NCI-H1092 treated with DMSO at 0.1 percent for 48 hours (cell line): ENCODE measurements at places on chromosomes 13 and 19.

DNA sequence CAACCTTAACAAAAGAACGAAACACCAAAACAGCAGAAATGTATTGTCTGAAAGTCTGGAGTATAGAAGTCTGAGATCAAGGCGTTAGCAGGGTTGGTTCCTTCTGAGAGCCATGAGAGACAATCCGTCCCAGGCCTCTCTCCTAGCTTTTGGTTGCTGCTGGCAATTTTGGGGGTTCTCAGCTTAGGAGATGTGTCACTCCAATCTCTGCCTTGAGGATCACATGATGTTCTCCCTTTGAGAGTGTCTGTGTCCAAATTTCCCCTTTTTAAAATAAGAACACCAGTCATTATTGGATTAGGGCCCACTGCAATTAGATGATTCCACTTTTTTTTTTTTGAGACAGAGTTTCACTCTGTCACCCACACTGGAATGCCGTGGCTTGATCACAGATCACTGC, 10.1 kb downstream of the KCNN1 start:
- no peak for DNase-seq

DNA sequence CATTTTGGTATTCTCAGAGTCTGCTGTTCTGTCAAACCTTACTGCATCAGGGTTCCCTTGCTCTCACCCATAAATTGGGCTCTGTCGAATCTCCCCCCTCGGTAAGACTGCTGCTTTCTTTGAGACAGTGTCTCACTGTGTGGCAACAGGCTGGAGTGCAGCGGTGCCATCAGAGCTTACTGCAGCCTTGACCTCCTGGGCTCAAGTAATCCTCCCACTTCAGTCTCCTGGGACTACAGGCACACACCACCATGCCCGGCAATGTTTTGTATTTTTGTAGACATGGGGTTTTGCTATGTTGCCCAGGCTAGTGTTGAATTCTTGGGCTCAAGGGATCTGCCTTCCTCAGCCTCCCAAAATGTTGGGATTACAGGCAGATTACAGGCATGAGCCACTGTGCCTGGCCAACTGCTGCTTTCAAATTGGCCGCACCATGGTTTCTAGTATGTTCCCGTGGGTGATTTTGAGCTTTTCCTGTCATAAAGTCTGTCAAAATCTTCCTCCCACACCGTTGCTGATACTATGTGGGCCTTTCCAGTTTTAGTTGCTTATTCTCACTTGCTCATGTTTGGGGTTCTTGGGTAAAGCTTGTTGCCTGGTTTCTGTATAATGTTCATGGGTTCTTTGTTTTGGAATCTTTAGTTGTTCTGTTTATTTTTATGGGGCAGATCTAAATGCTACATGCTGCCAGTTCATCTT, 10.6 kb downstream of the RFC3 start:
- DNase-seq: no peak

DNA sequence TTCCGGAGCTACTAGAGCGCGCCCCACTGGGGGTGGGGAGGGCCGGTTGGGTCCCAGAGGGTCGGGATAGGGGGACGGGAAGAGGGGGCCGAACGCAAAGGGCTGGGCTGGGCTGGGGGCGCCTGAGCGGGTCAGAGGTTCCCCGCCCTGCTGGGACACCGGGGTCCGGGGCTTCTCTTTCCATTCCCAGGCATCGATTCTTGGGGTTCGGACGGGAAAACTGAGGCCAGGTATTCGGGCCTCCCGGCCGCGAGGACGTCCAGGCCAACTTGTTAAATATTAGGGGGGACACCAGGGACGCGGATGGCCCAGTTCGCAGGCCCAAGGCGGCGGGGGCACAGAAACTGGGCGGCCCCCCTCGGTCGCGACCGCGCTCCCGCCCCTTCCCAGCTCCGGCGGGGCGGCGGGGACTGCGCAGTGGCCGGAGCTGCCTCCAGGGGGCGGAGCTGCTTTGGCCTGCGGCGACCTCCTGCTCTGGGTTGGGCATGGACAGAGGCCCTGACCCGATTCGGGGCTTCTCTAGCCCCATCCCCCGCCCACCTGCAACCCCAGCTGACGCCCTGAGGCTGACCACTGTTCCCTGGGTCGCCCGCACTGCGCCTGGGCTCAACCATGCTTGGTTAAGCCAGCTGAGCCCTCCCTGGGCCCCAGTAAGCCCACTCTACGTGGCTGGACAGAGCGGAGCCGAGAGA, 1.2 kb upstream of the KLF16 start:
- DNase-seq: peak; percentile 31

DNA sequence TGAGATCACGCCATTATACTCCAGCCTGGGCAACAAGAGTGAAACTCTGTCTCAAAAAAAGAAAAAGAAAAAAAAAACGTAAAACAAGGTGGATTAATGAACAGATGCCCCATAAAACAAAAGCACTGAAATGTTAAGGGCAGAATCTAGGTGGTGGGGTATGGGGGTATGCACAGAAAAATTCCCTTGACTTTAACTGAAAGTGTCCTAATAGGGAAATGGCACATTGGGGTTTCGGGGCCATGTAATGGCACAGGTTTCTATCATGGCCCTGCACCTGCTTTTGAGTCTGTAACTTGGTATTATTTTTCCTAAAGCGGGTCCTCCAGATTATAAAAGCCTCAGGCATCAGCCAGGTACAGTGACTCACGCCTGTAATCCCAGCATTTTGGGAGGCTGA, 16.2 kb downstream of the NOP53 start:
- no peak for DNase-seq

- no peak for DNase-seq
Measured at GRCh38 chr13:49975826-49976225, 21.0 kb upstream of the TRIM13 start.

- DNase-seq: no peak
Measured at GRCh38 chr19:53881482-53882390, at the start of gene PRKCG. TSS of gene PRKCG (plus strand) at chr19:53882197. CDS start at chr19:53882495, 298 bp downstream.

DNA sequence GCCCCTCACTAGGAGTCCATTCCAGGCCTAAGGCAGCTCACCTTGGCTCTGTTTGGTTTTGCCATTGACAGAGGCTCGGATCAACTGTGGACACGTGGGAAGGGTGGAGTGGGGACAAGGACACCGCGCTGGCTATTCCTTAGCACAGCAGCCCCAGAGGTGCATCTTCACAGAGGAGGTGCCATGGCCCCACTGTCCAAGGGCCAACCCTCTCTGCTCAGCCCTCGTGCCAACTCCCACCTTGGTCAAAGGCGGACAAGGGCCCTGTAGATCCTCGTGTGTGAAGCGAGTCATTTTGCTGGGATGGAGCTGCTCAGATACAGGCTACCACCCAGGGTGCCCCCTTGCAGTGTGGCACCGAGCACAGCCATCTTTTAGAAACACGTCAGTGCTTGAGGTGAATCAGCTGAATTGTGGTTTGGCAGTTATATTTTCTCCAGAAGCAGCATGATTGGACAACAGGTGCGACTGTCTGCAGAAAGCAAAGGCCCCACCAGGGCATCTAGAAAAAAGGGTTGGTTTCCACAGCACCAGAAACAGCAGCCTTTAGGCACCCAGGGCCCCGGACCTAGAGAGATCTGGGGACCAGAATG, 192.1 kb upstream of the GPR12 start:
- DNase-seq: no peak

DNA sequence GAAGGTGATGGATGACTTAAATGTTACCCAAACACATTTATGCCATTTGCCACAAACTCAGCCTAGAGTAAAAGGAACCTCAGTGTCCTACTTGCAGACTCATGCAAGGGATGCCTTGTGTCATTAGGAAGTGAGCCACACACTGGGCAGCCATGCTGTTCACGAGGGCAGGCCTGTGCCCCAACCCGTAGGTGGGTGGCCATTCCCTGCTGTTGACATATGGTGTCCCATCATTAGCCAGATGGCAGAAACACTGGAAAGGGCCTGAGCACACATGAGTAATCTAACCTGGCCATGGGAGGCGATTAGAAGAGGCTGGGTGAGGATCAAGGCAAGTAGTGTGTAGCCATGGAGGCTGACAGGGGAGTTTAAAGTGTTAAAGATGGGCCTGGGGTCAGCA, 9.7 kb upstream of the LRCH1 start:
- no peak for DNase-seq

- DNase-seq: no peak
Measured at GRCh38 chr13:29524176-29524575, 71.3 kb downstream of the SLC7A1 start.

- no peak for DNase-seq
Measured at GRCh38 chr19:17243211-17243829, 2.4 kb downstream of the NR2F6 start.

DNA sequence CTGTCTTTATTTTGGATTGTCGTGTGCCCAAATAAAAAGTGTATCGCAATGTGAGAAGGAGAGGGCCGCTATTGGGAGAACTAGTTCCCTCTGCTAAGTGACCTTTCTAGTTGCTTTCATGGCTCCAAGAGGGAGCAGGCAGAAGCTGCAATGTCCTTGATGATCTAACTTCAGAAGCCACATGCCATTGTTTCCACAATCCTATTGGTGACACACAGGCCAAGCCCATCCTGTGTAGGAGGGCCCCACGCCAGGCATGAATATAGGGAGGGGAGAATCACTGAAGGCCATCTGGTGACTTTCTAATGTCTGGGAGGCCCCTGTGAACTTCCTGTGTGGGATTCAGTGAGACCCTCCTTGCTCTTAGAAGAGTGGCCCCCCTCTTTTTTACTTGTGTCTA, 47.8 kb upstream of the KPNA3 start:
- DNase-seq: no peak

DNA sequence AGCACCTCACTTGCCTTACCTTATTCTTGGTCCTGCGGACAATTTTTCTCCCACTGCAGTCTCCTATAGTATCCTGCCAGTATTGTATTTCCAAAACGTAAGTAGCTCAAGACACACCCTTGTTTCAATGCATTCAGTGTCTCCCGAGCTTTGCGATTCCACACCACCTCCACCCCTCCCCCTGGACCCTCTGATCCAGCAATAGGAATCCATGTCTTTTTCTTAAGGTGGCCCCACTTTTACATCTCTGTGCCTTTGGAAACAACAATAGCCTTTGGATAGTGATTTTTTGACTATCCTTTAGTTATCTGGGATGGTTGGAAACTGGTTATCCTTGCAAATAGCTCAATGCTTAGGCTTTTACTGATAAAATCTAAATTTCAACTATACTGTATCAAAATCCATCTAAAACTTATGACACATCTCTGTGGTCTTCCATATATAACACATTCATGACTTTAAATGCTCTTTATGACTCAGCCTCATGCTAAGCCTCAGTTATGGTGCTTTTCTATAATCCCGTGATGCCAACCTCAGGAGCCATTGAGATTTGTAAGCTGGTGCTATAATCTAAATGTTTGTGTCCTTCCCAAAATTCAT, 27.1 kb downstream of the FAM216B start:
- no peak for DNase-seq

- peak; percentile 44 for DNase-seq
Measured at GRCh38 chr13:59415498-59415897, 748.2 kb downstream of the DIAPH3 start.

DNA sequence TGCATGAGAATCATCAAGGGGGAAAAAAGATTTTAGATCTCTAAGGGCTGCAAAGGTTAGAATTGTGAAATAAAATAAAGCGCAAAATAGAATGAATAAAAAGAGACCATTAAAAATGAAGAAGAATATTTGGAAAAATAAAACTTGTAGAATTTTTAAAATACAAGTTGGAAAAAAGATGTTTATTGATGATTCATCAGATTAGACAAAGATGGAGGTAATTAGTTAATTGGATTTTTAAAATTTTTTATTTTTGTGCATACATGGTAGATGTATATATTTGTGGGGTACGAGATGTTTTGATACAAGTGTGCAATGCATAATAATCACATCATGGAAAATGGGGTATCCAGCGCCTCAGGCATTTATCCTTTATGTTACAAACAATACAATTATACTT, 143.3 kb downstream of the MAB21L1 start:
- DNase-seq: no peak

GRCh38 chr13:60696602-60697001, 299.6 kb downstream of the TDRD3 start:
- no peak for DNase-seq

- no peak for DNase-seq
Measured at GRCh38 chr13:21310220-21310619, 133.8 kb downstream of the MRPL57 start.

DNA sequence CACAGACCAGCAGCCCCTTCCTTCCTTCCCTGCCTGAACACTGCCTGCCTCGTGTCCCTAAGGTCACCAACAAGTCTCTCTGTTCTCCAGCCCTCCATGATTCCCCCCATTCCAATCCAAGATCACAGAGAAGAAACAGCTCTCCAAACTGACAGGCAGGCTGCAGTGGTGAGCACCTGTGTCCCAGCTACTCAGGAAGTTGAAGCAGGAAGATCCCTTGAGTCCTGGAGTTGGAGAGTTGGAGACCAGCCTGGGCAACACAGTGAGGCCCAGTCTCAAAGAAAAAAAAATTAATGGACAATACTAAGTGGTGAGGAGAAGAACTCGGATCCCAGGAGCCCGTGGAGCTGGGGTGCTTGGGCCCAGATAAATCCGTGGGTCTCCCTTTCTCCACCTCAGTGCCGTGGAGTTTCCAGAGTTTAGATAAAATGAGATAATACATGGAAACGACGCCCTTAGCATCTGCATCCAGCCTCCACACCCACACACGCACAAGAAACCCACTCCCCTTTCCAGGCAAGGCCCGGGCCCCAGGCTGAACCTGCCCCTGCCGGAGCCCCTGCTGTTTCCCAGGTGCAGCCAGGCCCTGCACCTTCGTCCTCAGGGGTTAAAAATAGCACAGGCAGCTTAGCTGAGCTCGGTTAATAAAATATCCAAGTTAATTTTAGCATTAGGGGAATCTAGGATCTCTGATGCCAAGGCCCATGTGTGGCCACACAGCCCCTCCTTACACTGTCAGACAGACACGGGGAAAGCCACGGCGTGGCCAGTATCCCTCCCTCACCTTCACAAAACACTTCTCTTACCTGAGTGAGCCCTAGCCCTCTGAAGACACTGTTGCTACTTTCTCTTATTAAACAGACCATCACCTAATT, 4.7 kb downstream of the RASA3 start:
- DNase-seq: no peak

DNA sequence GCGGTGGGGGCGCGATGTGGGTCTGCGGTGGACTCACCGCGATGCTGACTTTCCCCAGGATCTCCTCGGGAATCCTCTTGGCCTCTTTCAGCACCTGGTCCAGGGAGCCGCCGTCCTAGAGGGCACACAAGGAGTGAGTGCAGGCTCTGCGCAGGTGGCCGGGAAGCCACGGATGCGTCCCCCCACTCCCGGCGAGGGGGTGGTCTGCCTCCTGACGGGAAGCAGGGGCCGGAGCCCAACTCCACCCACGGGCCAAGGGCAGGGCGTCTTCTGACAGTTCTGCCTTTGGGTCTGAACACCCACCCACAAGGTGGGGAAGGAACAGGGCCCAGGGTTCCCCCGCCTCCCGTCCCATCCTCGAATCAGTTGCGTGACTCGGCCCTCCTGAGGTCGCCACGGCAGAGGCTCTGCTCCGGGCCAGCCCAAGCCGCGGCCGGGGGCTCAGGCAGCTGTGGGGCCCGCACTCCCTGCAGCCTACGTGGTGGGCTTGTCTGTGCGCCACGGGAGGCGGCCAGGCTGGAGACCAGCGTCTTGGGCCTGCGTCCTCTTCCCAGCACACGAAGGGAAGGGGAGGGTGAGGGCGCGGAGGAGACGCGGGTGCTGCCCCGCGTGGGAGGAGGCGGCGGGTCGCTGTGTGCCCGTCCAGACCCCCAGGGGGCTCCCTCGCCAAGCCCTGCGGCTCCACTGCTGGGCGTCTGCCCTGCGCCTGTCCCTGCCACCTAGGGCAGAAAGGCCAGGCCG, 21.4 kb downstream of the MAP2K2 start:
- no peak for DNase-seq

GRCh38 chr19:12757544-12758274, 6.1 kb downstream of the BEST2 start:
- peak; percentile 69 for DNase-seq

- no peak for DNase-seq
Measured at GRCh38 chr13:29103065-29103800, 283.1 kb downstream of the MTUS2 start.

GRCh38 chr19:54608792-54609191, 15.4 kb downstream of the LILRA1 start:
- DNase-seq: no peak

GRCh38 chr13:23898101-23898500, 799 bp upstream of the C1QTNF9B start:
- no peak for DNase-seq
